ENCODE measurements at places on chromosomes 5 and 9. TPM values are rescaled to one million over a fixed set of nuclear protein-coding genes. Genes with fewer than 3 reads are reported as not detected.

The PCDHGA11 gene
- total RNA-seq = not detected

The MLANA gene
- total RNA-seq = not detected

The SHLD3 gene
- 3.1 TPM for total RNA-seq

The CCL27 gene
- total RNA-seq = not detected

The CTNND2 gene
- total RNA-seq = not detected

The AMBP gene
- not detected for total RNA-seq

The SPRY4 gene
- 1.1 TPM for total RNA-seq

The IL9 gene
- 136 TPM for total RNA-seq

The SNCAIP gene
- not detected for total RNA-seq

- DNase-seq = no peak
Measured at GRCh38 chr5:5383461-5383860, 39.0 kb upstream of the ICE1 start.

DNA sequence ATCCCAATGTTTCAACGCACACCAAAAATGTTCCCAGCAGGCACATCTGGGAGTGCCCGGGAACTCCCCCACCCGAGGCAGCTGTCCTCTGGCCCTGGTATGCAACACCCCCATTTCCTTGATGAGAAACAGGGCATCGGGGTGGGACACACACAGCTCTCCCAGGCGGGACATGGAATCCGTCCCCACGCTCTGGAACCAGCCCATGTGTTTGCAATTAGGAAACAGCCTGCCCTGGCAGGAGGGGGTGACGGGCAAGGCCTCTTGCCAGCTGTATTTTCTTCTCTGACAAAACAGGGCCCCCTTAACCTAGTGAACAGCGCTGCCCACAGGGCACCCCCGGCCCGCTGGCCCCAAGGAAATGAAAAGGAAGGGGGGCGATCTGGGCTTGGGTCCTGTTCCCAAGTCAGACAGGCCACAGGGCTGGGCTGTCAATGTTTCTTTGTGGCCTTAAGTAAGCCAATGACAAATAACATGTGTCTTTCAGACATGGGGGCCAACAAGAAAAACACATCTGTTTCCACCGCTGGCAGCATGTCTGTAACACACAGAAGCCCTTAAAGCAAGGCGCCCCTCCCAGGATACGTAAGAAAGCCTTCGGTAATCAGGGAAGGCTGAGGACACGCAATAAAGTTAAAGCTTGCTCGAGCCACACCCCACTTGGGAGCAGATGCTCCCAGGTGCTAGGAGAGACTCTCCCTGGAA is 125.3 kb downstream of the ROR2 start:
- DNase-seq = no peak

GRCh38 chr9:115665519-115665918 is 488.1 kb upstream of the PAPPA start:
- DNase-seq = no peak

DNA sequence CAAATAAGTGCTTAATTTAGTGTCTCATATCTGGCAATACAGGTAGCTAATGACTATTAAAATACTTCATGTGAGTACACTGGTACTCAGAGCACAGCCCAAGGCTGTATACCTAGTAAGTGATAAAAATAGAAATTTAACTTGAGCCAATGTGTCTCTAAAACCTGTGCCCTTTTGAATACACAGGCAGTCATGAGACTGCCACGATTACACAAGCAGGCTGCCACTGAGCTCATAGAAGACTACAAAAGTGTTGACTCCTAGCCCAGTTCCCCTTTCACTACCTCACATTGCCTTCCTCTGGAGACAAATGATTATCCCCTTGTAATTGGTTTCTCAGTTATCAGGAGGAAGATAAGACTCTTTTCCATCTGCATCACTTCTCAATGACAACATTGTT is 66.3 kb upstream of the PAPPA start:
- DNase-seq = no peak

GRCh38 chr9:86975036-86975435 is 27.7 kb upstream of the GAS1 start:
- DNase-seq = no peak

- peak; percentile 27 for DNase-seq
Measured at GRCh38 chr5:76714751-76715485, 1.0 kb upstream of the F2R start.

GRCh38 chr9:113310538-113310937 is 7.4 kb upstream of the RNF183 start:
- DNase-seq = no peak

DNA sequence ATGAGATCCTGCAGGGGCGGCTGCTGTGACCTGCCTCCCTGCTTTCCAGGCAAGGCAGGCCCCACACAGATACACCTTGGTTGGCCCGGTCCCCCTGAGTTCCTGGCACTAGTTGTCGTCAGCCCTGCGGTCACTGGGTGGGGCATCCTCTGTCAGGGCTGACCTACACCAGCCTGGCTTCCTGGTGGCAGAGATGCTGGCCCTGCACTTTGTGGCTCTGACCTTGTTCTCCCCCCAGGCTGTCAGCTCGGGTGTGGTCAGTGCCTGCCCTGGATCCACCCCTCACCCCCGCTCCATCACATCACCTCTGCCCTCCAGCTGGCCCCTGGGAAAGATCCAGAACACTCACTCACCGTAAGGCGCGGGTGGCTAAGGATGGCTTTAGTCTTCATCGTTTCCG is 74.1 kb downstream of the PHF2 start:
- no peak for DNase-seq

DNA sequence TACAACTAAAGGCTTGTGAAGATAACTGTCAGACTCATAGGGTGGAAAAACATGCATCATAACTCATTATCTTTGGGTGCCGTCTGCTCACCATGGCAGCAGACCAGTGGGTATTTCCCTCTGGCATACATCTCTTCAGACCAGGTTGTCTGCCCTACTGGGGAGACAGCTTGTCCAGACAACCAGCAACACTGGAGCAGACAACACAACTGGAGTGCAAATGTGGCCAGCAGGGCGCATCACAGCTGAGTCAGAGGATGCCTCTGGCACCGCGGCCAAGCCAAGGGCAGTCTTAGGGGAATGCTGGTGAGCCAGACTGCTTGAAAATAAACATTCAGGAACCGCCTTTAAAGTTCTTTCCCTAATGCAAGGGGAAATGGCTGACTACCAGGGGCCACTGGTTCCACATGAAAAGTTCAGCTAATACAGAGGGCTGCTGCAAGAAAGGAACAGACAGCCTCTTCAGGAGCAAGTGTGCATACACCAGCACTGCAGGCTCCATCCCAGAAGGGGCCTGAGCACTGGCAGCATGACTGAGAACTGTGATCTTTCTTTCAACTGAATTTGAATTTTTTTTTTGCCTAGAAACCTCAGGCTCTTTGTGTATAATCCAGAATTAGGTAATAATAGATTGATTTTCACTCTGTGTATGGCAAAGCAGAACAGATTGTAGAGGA is 77.3 kb downstream of the MAMDC2 start:
- DNase-seq = peak; percentile 15

DNA sequence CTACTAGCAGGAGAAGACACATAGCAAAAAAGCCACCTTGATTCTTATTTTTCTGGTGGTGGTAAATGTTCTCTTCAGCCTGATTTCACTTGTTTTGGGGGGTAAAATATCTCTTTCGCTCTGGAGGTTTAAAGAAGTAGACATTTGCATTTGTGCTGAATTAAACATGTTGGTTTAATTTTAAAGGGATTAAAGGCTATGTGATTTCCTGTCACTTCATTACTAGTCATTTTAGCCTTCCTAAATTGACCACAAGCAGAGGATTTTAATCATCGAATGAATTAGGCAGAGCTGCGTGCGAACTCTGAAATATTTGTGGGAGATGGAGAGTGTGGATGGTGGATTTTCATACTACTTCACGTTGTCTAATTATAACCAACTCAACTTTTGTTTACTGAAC is 4.8 kb downstream of the RASGRF2 start:
- DNase-seq = peak; percentile 31

GRCh38 chr5:133995341-133995740 is 9.4 kb downstream of the VDAC1 start:
- DNase-seq = no peak

DNA sequence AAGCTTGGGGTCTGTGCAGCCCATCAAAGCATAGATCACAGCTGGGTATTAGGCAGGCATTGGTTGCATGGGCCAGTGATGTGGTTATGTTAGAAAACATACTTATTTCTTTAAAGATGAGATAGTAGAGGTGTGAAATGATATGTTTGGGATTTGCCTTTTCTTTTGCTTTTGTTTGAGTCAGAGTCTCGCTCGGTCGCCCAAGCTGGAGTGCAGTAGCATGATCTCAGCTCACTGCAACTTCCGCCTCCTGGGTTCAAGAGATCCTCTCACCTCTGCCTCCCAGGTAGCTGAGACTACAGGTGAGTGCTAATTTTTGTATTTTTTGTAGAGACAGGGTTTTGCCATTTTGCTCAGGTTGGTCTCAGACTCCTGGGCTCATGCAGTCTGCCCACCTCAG is 84.8 kb downstream of the PDE6A start:
- no peak for DNase-seq

Measured in activated CD4-positive, alpha-beta memory T cell treated with anti-CD3 and anti-CD28 coated beads for 36 hours (primary cell).